ENCODE measurements at places on chromosomes 7 and 10.

GRCh38 chr10:29525762-29526161, 109.0 kb downstream of the SVIL start:
- DNase-seq = no peak

DNA sequence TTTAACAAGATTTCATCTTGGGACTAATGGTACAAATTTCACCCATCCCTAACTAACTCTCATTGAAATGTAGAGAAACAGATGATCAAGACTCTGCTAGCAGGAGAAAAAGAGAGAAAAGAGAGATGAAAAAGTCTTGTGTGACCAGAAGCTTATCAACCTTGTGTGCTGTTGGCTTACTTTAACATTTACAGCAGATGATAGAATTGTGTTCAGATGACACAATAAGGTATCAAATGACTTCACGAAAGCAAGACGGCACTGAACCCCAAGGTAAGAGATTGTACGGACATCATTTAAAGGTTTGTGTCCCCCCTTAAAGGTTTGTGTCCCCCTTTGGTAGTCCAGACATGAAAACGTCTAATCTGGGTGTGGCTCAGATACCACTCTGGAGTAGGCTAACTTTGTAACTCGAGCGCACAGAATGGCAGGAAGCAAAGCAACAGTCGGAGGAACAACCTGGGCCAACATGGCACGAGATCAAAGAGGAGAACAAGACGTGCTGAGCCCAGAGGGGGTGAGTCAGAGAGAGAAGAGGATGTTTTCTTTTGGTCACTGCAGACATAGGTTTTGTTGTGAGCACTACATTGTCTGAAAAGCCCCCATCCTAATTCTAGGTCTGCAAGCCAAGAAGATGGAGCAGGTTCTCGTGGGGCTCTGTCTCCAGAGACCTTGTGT, 10.4 kb upstream of the LMBR1 start:
- no peak for DNase-seq

DNA sequence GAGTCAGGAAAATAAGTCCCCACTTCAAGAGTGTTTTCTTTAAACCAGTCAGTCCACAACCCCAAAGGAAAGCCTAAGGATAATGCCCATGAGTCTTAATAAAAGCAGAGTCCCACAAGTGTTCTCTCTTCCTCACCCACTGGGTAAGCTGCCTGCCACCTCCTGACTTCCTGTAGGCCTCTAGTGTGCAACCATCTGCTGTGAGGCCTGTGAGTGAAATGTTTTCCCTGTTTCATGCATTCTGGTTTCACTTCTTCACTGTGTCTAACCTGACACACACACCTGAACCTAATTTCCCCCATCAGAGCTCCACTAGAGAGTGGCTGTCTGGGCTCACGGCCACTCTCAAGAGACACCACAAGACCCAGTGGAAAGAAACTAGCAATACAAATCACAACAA, 38.9 kb upstream of the GDF10 start:
- DNase-seq = peak; percentile 41

DNA sequence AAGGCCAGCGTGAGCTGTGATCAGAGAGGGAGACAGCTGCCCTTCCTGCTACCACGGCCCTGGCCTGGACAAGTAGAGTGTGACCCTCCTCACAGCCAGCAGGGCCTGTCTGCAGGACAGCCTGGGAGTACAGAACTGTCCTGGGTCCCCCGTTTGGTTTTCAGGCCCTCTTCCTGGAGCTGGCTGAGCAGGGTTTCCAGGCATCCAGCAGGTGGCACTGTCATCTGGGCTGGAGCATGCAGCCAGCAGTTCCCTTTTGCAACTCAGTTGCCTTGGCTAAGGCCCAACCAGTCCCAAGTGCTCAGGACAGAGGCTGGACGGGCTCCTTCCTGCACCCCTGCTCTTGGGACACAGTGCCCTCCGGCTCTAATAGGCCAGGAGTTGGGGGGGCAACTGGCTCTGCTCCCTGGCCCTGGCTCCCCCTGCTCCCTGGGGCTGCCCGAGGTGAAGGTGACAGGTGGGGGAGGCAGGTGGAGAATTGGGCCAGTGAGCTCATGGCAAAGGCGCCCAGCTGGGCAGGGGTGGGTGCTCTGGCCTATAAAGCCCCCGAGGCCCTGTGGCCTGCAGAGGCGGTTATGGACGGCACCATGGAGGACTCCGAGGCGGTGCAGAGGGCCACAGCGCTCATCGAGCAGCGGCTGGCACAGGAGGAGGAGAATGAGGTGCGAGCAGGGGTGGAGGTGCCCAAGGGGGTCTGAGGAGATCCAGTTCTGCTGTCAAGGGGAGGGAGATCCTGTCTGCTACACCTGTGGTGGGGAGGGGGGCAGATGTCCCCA, at the start of gene ANKRD2:
ANKRD2 (plus strand) TSS at position 566 of the 776 bp plus-strand sequence; CDS start at position 576, 10 bp downstream.
- DNase-seq = peak; percentile 79

- no peak for DNase-seq
These were observed 220.2 kb downstream of the EMX2 start for GRCh38 chr10:117762819-117763172.
